ENCODE measurements at places on chromosomes 16 and 17. TPM values are rescaled to one million over a fixed set of nuclear protein-coding genes. Genes with fewer than 3 reads are reported as not detected.

Gene CNTNAP1
- 8.7 TPM for polyA plus RNA-seq

Gene OTOA
- 0.09 TPM for polyA plus RNA-seq

Gene HOXB6
- polyA plus RNA-seq = 113 TPM

Gene TM4SF5
- polyA plus RNA-seq = 2.5 TPM

Gene TBC1D3
- polyA plus RNA-seq = not detected

Gene CCDC92B
- 0.27 TPM for polyA plus RNA-seq

Gene MYH13
- 0.30 TPM for polyA plus RNA-seq

Gene ALOX15
- polyA plus RNA-seq = 0.22 TPM

Gene CDH1
- polyA plus RNA-seq = 95.9 TPM

Measured in renal pelvis (tissue), 12 donors.